ENCODE measurements at places on chromosomes 1 and 21.

GRCh38 chr21:29053011-29053553 is 20.4 kb downstream of the CCT8 start:
- no peak for DNase-seq

- DNase-seq: no peak
Observed at GRCh38 chr1:119660253-119661083, 12.4 kb upstream of the ZNF697 start.

DNA sequence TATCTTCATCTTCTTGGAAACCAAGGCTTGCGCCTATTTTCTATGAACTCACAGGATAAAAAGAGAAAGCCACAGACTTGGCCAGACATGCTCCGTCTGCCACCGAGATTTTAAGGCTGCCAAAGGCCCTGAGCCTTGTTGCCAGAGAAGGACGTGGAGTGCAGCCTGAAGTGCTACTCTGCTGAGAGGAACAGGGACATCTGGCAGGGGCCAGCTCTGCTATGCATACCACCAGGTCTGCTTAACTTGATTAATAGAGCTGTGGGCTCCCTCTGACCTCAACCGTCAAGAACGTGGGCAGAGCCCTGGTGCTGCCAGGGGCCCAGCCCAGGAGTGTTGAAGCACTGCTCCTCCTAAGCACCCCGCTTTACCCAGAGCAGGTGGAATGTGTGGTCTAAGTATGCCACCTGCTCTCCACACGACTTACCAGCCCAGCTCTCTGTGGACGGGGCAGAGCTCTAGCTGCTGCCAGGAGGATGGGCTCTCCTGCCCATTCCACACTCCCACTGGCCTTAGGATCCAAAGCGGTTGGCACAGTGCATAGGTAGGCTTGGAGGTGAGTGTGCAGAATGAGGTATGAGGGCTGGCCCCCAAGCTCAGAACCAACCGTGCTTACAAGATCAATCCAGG is 10.6 kb downstream of the HCRTR1 start:
- no peak for DNase-seq

DNA sequence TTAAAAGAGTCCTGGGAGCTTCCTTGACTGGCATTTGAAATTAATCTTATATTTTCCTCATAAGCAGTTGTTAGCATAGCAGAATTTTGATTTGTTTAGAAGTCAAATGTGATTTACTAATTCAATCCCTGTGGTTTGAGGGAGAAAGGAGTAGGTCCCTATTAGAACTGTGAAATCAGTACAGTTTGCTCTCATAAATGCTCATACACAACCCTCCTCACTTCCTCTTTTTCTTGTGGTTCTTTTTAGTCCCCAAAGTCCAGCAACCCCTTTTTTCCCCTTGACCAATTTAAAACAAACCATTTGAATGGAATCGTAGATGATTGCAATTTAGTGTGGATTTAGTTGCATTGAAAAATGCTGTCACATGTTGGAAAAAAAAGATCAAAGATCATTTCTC is 9.2 kb upstream of the IFI44 start:
- DNase-seq: no peak

- DNase-seq: no peak
Observed at GRCh38 chr1:27555700-27556424, 48.1 kb downstream of the AHDC1 start.

DNA sequence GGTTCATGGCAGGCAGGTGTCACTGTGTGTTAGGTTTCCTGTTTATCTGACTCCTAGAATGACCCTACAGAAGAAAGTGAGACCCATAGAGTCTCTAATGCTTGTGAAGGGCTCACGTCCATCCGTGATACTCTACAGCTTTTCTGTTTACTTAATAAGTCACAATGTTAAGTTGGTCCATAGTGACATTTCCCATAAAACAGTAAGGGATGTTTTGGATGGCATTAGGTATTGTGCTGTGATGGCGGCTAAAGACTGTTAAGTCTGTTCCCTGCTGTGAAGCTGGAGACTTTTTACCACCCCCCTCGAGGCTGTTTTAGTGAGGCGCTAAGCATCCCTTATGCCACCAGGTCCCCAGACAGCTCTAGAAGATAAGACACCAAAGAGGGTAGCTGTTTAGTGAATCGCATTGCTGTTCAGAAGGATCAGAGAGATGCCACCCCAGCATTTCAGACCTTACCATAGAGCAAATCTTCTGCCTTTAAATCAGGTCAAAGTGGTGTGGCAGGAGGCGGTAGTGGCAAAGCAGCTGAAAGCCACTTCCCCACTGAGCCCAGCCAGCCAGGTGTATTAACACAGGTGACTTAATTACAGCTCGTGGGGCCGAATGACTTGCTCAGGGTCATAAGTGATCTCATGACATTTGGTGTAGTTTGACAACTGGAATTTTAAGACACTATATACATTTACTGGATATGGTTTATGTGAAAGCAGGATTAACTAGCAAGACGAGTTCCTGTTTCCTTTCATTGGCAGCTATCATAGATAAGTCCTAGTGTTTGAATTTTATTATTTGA is 25.0 kb downstream of the SLC37A1 start:
- DNase-seq: no peak

DNA sequence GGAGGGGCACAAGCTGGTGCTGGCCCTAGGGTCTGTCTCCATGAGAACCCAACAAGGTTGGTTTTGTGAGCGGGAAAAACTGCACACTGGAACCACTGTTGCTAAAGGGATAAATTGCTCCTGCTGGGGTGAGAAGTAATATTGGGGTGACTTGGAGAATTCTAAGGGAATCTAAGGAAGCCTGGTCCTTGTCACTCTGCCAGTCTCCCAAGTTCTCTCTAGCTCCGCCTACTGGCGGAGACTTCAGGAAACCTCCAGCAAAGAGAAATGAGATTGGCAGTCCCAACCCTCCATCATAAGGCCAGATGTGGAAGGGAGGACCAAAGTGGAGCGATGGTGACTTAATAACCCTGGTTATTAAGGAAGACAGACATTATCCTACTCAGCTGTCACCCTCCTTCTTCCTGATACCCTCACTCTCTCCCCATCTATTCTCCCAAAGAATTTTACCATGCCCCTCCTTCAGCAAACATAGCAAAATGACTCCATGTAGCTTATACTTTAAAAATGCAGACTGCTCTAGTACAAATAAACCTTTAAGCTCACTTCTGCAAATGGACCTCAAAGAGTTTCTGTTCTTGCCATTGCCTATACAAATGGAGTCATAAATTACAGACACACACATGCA is 2.7 kb downstream of the LCE1F start:
- no peak for DNase-seq

GRCh38 chr1:172699111-172699510 is 40.2 kb downstream of the FASLG start:
- DNase-seq: no peak

- DNase-seq: peak; percentile 5
Observed at GRCh38 chr1:37250371-37250770, 216.1 kb upstream of the GRIK3 start.

DNA sequence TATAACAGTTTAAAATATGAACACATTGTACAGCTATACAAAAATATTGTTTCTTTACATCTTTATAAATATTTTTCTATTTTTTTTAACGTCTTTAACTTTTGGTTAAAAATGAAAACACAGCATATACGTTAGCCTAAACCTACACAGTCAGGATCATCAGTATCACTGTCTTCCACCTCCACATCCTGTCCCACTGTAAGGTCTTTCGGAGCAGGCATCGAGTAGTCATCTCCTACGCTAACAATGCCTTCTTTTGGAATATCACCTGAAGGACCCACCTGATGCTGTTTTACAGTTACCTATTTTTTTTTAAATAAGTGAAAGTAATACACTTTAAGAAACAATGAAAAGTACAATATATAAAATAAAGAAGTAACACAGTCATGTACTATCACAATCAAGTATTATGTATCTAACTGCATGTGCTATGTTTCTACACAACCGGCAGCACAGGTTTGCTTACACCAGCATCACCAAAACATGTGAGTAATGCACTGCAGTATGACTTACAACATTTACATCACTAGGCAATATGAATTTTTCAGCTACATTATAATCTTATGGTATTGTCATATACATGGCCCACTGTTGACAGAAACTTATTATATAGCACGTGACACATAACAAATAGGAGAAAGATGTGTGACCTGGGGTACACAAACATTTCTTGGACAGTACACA is 254.4 kb downstream of the AKT3 start:
- no peak for DNase-seq

GRCh38 chr1:30413111-30413440 is 310.3 kb downstream of the MATN1 start:
- DNase-seq: peak; percentile 61

GRCh38 chr1:152533327-152533938 is 19.2 kb downstream of the CRCT1 start:
- no peak for DNase-seq

DNA sequence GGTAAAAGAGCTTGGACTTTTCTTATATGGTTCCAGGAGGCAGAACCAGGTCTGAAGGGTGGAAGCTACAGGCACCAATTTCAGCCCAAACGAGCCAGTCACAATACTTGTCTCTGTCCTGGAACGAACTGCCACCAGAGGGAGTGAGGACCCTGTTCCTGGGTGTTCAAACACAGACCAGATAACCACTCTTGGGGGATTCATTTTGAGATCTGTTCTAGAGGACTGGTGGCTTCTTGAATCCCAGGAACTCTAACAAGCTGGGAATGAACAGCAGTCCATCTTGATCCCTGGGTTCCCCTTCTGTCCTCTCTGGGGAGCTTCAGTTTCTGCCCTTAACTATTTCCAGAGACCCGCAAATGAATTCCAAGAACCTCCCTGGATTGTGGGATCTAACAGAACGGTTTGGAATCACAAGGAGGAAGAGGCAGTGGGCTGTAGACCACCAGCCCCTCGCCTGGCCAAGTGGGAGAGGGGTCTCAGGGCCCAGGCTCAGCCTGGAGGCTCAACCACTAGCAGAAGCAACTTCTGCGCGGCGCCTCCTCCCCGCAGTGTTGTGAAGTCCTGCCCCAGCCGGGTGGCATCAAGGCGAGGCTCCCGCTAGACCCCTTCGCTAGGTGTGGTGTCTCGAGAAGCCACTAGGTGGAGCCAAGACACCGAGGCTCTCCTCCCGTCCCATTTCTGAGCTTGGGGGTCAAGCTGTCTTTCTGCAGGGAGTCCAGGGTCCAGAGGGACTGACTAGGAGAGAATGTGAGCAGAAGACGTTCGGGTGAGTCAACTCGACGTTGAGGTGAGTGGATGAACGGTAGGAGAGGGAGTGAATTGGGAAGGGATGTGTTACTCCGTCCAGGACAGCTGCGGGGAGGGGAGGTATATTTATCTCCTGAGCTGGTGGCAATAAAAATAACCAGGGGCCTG is 12.1 kb upstream of the NES start:
- DNase-seq: peak; percentile 95

GRCh38 chr1:214967865-214968575 is 114.5 kb upstream of the KCNK2 start:
- DNase-seq: no peak

GRCh38 chr1:30795026-30795425 is 37.5 kb upstream of the LAPTM5 start:
- DNase-seq: no peak

DNA sequence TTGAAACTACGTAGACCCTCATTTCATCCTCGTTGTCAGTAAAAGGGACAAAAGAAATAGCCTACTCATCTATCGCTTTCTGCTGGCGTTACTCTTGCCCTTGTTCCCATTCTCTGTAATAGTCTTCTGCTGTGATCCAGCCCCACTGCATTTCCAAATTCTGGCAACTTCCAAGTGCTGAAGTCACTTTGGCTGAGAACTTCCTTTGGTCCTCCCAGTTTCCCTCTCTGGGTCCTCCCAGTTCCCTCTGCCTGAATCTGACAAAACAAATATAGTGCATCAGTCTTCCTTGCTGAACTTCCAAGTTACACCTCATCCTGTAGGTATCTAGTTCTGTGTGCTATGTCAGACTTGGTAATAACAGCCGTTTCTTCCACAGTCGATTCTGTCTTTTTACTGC is 47.0 kb upstream of the PLA2G4A start:
- DNase-seq: no peak

DNA sequence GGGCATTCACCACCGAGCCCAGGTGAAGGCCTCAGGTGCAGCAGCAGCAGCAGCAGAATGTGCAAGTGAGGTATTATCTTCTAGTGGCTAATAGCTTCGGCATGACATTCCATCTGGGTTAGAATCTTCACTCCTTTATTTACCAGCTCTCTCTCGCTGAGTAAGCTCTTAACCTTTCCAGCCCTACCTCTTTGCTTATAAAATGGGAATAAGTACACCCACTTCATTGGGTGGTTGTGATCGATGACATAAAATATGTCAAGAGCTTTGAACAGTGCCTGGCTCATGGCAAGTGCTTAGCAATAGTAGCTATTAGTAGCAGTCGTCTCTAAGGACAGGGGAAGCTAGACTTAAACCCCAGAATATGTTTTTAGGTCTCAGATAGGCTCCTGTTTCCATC is 149.5 kb downstream of the NOS1AP start:
- no peak for DNase-seq

GRCh38 chr1:99652881-99653281 is 7.0 kb downstream of the PALMD start:
- no peak for DNase-seq

Data from lower leg skin (tissue), 4 donors.